ENCODE measurements at places on chromosomes 5 and 9.

DNA sequence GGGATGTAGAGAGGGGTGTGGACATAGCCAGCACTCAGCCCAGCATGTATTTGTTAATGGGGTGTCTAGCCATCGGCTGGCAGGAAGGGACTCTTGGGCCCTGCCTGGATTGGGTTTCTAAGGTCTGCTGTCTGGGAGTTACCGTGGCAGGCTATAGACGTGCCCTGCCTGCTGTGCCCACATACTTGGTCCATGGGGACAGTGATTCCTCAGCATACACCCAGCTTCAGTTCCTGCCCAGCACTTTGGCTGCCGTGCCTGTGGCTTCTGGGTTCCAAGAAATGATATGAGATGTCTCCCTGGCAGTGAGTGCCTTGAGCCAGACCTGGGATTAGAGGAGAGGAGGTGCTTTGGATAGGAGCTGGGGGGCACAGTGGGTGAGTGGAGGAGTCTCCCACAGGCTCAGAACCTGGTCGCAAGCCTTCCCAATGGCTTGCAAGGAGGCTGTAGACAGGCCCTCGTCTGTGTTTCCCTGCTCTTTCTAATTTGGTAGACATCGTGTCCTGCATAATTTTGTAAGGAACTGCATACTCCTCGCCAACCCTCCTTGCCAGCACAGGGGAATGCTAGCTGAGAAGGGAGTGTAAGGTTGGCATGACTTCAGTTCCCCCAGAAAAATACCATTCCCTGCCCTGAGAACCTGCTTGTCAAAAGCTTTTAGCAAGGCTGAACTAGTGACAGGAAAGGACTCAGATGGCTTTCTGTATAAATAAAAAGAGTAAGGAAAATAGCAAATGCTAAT, 287.9 kb downstream of the ZSWIM6 start:
- DNase-seq: no peak

DNA sequence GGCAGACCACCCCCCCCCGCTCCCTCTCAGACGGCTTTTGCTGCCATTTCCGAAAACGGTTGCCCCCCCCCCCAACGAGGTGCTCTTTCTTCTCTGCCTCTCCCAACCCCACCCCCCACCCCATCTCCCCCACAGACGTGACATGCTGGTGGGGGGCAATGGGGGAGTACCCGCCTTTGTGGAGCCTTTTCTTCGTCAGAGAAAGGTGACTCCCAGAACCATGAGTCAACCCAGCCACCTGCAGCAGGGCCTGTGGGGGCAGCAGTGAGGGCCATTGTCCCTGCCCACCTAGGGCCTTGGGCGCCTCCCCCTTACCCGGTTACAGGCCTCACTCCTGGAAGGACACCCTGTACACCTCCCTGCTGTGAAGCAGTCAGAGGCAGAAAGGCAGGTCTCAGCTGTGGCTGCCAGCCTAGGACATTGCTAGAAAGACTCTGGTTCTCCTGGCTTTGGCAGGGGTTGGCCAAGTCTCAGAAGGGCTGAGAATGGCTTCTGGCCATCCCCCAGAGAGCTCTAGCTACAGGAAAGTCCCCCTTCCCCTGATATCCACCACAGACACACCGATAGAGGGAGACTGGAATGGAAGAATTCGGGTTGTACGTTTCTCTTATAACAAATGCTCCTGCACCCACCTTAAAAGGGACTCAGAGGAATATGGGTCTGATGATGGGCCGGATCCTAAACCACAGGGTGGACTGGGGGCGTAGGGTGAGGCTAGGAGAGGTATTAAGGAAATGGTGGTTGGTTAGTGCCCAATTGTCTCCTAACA, 2.2 kb downstream of the DNAJB5 start:
- no peak for DNase-seq

DNA sequence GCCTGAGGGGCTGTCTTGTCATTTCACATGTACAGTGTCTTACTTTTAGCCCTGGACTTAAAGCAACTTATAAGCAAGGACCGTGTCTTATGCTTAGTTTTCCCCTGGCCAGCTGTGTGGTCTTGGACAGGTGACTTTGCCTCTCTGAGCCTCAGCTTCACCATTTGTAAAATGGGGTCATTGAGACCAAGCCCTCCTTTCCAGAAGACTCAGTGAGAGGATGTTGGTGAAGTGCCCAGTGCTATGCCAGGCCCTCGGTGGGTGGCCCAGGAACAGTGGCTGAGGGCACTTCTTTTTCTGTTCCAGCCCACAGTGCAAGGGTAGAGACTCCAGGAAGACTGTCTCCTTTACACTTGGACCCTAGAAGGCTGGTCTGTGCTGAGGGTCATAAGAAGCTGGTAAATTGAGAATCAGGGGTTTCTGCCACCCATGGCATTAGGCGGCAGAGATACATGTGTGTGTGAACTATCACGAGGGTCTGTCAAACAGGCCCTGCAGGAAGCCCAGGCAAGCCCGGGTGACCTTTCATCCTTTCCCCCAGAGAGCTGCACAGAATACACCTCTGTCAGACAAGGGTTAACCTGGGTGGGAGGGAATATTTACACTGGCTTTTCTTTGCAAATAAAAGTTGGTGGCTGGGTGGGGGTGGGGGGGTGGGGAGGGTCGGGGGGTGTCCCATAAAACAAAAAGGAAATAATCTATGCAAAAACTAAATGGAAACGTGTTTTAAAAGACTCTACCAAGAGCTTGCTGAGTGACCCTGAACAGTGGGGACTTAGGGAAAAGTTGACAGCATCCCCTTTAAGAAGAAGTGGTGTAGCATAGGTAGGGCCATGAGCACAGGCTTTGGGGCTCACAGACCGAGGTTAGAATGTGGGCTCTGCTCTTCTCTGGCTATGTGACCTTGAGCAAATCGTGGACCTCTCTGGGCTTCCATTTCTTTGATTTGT, 20.4 kb upstream of the KIF12 start:
- DNase-seq: no peak

- no peak for DNase-seq
Observed at GRCh38 chr9:98610711-98611110, 98.0 kb downstream of the GABBR2 start.

GRCh38 chr5:40442346-40442745, 237.4 kb upstream of the PTGER4 start:
- DNase-seq: no peak

DNA sequence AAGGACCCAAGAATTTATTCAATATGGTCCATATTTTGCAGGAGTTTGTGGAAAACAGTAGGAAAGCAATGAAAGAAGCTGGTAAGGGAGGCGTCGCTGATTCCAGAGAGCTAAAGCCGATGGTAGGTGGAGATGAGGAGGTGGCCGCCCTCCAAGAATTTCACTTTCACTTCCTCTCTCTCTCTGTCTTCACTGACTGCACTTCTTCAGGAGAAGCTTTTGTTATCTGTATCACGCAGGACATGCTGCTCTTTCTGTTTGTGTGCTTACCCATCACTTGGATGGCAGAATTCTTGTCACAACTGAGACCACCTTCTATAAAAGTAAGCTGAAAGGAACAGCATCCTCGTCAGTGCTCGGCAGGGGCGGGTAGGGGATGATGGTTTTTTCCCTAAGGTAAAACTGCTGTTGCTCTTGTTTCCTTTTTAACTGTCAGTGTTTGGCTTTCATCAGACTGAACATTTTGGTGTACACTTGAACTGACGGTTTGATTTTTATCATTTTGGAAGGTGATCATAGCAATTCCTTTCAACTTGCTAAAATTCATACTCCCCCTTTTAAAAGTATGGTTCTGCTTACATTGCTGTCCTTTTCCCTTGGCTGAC, 62.4 kb upstream of the FSD1L start:
- DNase-seq: peak; percentile 11

GRCh38 chr5:43006424-43007202, 33.5 kb downstream of the ANXA2R start:
- no peak for DNase-seq

- no peak for DNase-seq
Observed at GRCh38 chr5:164203581-164204225, 698.3 kb downstream of the MAT2B start.

GRCh38 chr5:112109331-112110007, 309.6 kb downstream of the EPB41L4A start:
- DNase-seq: no peak

GRCh38 chr9:120158221-120158620, 421.7 kb downstream of the CDK5RAP2 start:
- DNase-seq: no peak

GRCh38 chr9:121735065-121735792, 83.8 kb downstream of the DAB2IP start:
- DNase-seq: no peak

DNA sequence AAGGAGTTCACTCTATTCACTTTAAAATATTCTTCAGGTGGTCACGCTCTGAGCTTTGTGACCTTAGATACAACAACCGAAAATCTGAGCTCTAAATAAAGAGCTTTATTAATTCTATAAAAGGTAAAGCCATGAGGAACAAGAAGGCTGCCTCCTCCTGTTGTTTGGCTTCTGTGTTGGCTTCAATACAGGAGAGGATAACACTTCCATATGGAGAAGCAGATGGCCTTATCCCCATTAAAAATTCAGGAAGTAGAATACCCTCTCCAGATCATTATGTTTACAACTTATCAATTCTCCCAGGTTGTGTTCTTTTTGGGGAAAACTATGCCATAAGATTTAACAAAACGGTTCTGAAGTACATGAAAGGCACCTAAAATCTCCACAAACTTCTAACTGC, 128.4 kb downstream of the TTC39B start:
- no peak for DNase-seq

- no peak for DNase-seq
Observed at GRCh38 chr9:69443178-69443577, 118.2 kb downstream of the ENTREP1 start.

DNA sequence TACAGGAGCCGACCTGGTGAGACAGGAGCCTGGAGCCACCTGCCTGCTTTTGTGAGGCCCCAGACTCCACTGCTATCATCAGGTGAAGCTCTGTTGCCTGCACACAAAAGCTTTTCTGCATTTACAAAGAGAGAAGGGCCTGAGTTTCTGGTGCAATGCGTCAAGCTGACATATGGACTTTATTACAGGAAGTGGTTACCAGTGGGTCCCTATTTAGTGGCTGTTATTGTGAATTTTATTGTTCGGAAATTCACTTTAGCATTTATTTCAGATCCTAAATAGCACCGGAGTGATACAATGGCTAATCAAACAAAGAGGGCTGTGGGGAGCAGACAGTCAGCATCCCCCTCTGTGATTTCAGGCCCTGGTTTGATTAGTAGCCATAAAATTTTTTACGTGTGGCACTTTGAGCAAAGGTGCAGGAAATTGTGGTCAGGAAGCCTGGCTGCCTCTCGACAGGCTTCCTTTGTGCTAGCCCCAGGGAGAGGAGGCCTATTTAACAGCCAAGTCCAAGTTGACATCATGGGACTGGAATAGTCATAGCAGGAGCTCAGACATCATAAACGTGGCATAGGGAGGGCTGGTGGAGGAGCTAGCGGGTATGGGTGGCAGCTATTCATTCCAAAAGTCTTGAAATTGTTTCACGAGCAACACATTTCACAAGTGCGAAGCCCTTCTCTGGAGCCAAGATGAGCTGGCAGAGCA, 8.4 kb downstream of the TGFBI start:
- DNase-seq: peak; percentile 49

GRCh38 chr9:136304981-136305380, 1.1 kb upstream of the CCDC187 start:
- no peak for DNase-seq

- DNase-seq: no peak
Observed at GRCh38 chr9:111250875-111251842, 78.9 kb downstream of the OR2K2 start.

Data from GDM1 (cell line).